ENCODE measurements at places on chromosomes 5 and 9. TPM values are rescaled to one million over a fixed set of nuclear protein-coding genes. Genes with fewer than 3 reads are reported as not detected.

The PPP3R2 gene
- total RNA-seq = not detected

The CDC20B gene
- not detected for total RNA-seq

The DAP gene
- 52.0 TPM for total RNA-seq

The GADD45G gene
- 37.1 TPM for total RNA-seq

The OTP gene
- not detected for total RNA-seq

The DDX4 gene
- total RNA-seq = not detected

The TUSC1 gene
- 14.2 TPM for total RNA-seq

The SPINK14 gene
- total RNA-seq = not detected

The CSNK1A1 gene
- 219 TPM for total RNA-seq

The LURAP1L gene
- total RNA-seq = 7.4 TPM

The TBC1D13 gene
- 26.8 TPM for total RNA-seq

The HTR4 gene
- total RNA-seq = 45.4 TPM

The PTCD2 gene
- 13.2 TPM for total RNA-seq

DNA sequence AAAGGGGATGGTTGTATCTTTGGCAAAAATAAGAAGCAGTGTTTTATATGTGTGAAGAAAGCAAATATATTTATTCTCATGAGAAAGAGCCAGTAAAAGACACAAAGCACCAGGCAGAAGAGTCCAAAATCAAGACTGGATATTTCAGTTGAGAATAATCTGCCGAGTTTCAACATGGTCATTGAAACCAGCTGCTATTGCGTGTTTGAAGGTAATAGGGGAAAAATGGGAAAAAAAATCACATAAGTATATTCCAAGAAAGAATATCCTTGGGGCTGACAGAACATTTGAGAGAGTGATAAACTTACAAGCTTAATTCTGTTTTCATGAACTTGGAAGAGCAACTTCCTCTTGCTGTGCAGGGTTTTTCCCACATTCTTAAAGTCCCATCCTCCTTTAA lies 79.9 kb downstream of the ISOC1 start:
- no peak for DNase-seq

DNA sequence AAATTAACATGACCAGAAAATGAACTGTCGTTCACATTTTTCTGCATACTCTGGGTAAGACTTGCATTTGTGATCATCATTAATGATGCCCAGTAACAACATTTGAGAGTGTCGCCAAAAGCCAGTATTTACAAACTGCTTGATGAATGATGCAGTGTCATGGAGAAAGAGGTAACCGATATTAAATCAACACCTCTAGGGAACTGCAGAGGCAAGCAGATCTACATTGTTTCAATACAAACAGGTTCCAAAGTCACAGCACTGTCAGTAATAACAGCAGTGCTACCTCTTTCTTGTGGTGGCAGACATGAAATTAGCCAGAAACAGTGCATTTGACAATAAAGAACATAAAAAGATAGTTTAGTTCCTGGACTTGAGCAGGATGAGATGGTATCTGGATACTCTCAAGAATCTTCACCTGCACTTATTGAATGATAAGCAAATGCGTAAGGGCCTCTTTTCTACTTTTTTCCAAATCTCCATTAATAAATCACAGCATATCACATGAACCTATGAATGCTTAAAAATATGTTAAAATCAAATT lies 456.6 kb downstream of the ARHGEF28 start:
- no peak for DNase-seq

- no peak for DNase-seq
Observed at GRCh38 chr5:138702166-138703077, 50.8 kb upstream of the CTNNA1 start.

DNA sequence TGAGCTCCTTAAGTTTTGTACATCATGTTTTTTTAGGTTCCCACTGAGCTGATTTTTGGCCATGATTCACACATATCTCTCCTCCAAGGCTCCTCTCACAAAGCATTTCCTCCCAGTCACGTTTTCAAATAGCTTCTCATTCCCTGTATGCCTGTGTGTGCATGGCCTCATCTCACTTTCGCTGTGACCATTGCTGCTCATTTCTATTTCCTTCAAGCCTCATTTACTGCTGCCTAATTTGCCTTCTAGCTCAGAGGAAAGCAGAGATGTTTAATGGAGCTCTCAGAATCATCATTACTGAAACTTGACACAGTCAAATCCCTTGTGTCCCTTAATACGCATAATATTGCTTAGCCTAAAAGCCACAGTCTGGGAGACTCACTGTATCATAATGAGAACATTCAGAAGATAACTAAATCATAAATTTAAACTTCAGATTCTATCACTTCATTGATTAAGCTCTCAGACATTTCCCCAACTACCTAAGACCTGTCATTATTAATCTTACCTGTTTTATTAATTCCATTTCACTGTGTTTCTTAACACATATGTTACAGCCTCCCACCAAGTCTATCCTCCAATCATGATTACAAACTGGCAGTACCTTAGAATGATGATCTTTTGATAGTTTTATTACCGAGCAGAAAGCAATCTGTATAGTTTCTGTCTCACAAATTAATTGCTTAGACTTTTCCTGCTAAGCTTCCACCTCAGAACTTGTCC lies 278.3 kb upstream of the PTGER4 start:
- DNase-seq = no peak

DNA sequence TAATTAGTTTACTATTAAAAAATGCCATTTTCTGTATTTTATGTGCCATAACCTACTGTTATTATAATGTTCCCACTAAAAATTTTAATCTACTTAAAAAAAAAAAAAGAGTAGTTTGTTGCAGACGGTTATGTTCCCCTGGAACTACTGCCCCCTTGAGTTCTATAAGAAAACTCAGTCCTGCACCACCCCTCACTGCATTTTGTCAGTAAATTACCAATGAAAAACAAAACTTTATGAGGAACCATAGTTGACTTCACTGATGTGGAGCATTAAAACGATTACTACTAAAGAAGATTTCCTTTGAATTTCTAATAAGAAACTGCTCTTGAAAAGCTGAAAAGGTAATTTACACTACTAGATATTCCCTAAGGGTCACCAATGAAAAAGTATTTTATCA lies 288.7 kb downstream of the FBXL17 start:
- DNase-seq = no peak

DNA sequence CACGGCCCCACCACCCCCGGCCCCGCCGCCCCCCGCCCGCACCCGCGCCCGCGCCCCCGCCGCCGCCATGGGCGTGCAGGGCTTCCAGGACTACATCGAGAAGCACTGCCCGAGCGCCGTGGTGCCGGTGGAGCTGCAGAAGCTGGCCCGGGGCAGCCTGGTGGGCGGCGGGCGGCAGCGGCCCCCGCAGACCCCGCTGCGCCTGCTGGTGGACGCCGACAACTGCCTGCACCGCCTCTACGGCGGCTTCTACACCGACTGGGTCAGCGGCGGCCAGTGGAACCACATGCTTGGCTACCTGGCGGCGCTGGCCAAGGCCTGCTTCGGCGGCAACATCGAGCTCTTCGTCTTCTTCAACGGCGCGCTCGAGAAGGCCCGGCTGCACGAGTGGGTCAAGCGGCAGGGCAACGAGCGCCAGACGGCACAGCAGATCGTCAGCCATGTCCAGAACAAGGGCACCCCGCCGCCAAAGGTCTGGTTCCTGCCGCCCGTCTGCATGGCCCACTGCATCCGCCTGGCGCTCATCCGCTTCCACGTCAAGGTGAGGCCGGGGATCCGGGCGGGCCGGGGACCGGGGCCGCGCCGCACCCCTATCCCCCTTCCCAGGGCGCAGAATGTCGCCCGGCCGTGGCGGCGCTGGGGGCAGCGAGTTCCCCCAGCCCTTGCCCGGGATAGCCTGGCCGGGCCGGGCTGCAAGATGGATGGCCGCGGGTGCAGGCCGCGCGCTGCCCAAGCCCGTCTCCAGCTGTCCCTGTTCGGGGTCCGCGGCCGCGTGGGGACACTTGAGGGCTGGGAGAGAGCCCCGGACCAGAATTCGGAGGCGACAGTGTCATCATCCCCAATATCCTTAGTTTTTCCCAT lies 594 bp downstream of the FAM120A start:
- peak; percentile 81 for DNase-seq

DNA sequence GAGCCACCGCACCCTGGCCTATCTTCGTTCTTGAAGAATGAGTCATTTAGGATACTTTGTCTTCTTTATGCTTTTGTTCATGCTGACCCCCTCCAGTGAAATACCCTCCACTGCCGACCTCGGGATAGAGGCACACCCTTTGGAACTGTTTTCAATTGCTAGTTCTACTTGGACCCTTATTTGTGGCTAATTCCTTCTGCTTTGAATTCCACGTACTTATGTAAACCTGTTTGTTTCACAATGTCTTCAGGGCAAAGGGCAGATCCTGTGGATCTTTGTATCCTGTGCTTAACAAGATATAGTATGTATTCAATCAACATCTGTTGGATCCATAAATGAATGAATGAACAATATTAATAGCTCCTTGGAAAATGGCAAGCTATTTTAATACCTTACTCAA lies 19.6 kb upstream of the AOPEP start:
- DNase-seq = no peak

- DNase-seq = peak; percentile 49
Observed at GRCh38 chr5:158287643-158288271, 428.8 kb upstream of the CLINT1 start.

DNA sequence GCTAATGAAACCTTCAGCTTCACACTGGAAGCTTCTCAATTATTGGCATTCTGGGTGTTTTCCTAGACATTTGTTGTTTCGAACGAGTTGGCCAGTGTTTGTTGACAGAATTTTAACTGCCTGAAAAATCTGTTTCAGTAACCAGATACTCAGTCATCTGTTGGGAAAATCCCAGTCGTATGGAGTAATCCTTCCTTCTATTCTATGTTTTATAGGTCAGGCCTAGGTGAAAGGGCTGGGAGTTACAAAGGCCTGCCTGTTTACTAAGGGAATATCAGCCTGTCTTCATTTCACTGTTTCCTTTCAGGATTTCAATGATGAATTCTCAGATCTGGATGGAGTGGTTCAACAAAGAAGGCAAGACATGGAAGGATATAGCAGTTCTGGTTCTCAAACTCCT lies 59.9 kb downstream of the GRAMD2B start:
- no peak for DNase-seq

DNA sequence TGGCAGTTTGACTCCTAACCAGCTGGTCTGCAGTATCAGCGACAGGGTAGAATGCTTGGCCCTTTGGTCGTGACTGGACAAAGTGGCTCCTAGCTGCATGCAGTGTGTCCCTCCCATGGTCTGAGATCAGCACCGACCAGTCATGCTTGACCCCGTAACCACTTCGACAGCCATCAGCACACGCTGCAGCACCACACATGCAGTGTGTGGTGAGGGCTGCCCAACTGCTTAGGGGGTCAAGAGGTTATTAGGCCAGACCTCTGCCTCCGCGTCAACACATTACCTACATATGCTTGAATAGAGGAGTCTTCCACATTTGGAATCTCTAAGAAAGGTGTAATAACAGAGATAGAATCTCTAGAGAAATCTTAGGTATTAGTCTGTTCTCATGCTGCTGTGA lies 139.1 kb downstream of the FSTL4 start:
- DNase-seq = no peak

DNA sequence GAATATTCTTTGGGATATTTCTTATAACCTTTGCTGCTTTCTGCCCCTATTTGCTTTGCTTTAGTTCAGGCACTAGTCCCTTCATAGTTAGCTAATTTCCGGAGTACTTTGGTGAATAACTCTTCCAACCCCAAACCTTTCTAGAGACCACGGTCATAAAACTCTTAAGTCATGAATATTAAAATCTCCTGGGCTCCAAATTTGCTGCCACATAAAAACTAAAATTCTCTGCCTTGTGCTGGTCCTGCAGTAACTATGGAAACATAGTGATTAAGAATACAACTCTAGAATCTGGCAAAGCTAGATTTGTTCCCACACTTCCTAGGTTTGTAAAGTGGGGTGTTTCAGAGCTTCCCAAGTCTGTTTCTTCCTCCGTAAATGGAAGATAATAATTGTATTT lies 10.0 kb upstream of the ACTBL2 start:
- DNase-seq = no peak

GRCh38 chr5:64347309-64347708 lies 158.5 kb upstream of the RGS7BP start:
- DNase-seq = no peak

GRCh38 chr9:130779153-130779855 lies 55.8 kb upstream of the ABL1 start:
- DNase-seq = no peak

- no peak for DNase-seq
Observed at GRCh38 chr9:90514877-90515276, 127.7 kb downstream of the DIRAS2 start.

DNA sequence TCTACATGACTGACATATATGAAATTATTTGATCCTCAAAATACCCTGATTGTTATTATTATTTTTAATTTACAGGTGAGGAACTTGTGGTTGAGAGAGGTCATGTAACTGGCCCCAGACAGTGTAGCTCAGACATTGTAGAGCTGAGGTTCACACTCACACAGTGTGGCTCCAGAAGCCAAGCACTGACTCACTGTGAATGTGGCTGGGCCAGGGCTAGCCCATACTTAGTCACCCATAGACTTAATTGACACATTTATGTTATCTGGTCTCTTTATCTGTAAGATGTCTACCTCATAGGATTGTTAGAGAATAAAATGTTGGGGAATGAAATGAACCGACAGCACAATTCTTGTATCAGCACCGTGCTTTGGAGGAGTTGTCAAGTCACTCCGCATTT lies 24.9 kb upstream of the CCDC112 start:
- DNase-seq = no peak

GRCh38 chr5:14854799-14855198 lies 16.8 kb downstream of the ANKH start:
- no peak for DNase-seq
